Activated CD4-positive, alpha-beta T cell treated with anti-CD3 and anti-CD28 coated beads for 24 hours (primary cell): ENCODE measurements at places on chromosomes 2 and 18.
A peak's percentile ranks its signal among the peaks of the same experiment; 100 is the strongest.

- no peak for DNase-seq
Measured at GRCh38 chr2:189086250-189086649, 93.3 kb downstream of the COL5A2 start.

GRCh38 chr2:116719836-116720235, 1094.7 kb upstream of the DDX18 start:
- DNase-seq, result no peak

DNA sequence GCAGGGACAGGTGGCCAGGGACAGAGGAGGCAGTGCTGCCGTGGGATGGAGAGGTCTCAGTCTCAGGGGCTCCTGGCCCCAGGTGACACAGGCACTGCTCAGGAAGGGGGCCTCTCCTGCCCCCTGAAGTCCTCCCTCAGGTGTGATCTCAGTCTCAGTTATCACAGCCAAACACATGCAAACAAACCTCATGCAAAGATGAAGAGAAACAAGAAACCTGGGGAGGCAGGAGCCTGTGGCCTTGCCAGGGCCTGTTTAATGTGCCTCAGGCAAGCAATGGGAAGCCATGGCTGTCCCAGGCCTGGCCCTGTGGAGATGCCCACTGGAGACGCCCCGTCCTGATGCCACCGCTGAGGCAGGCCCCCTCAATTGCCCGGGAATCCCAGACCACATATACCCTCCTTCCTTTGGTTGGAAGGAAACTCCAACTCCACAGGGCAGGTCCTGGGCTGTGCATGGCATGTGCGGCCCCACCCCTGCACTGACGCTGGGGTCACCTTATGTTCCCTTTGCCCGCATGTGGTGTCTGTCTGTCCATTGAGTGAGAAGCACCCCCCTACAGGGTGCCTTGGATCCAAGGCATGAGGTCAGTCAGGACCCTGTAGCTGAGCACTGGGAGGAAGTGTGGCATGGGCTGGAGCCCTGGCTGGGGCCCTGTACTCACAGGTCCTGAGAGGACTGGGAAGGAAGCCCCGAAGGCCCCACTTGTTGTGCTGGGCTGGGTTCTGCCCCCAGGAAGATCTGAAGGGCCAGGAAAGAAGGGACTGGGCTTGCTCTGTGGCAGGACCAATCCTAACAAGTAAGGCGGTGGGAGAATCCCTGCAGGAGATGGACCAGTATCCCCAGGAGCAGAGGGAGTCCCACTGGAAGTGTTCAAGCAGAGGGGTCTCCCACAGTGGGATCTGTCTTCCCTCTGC, 68.8 kb upstream of the RAB6C start:
- no peak for DNase-seq

DNA sequence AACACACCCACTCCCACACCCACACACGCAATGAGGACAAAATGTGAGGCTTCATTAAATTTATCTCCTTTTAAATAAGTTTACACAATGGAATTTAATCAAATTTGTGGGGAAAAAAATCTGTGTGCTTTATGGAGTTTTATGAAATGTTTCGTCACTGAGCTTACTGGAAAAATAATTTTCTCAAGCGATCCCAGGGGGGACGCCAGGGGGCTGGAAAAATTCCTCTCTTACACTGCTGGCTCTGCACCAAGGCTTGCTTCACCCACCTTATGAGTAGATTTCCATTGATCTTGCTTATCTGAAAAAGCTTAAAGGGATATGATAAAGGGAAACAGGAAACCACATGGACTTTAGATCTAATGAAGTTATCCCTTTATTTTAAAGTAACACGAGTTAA, 95.5 kb downstream of the CABYR start:
- no peak for DNase-seq

- no peak for DNase-seq
Measured at GRCh38 chr2:217952409-217952808, 50.4 kb downstream of the TNS1 start.

DNA sequence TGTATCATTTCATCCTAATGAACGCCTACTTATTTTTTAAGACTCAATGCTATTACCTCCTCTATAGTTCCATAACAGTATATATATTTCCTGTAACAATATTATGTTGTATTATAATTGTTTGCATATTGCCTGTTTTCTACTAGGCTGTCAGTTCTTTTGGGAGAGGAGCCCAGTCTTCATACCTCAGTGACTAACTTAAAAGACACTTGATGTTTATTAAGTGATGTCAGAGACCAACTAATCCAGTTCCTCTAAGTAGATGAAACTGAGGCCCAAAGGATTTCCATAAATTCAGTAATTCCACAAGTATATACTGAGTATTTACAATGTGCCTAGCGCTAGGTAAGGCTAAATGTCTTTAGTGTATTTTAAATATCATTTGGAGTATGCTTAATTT, 48.9 kb upstream of the AAK1 start:
- no peak for DNase-seq

DNA sequence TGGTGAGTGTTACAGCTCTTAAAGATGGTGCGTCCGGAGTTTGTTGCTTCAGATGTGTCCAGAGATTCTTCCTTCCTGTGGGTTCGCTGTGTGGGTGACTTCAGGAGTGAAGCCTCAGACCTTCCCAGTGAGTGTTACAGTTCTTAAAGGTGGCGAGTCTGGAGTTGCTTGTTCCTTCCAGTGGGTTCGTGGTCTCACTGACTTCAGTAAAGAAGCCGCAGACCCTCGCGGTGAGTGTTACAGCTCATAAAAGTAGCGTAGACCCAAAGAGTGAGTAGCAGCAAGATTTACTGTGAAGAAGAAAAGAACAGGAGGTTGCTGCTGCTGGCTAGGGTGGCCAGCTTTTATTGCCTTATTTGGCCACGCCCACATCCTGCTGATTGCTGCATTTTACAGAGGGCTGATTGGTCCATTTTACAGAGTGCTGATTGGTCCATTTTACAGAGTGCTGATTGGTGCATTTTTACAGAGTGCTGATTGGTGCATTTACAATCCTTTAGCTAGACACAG, 34.0 kb upstream of the SPTBN1 start:
- DNase-seq, result peak; percentile 6

DNA sequence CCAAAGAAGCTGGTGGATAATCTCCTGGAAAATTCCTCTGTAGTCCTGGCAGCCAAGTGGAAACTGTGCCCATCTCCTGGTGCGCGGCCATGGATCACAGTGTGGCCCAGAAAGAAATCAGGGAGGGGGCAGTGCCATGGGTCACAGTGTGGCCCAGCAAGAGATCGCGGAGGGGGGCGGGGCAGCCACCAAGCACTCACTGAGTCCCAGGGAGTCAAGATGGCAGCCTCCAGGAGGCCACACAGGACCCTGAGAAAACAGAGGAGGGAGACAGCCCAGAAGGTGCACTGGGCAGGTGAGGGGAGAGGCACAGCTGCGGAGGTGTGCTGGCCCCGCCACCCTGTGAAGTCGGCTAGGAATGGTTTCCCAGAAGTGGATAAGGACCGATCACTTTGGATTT, 8.1 kb upstream of the ATP6V1B1 start:
- no peak for DNase-seq

DNA sequence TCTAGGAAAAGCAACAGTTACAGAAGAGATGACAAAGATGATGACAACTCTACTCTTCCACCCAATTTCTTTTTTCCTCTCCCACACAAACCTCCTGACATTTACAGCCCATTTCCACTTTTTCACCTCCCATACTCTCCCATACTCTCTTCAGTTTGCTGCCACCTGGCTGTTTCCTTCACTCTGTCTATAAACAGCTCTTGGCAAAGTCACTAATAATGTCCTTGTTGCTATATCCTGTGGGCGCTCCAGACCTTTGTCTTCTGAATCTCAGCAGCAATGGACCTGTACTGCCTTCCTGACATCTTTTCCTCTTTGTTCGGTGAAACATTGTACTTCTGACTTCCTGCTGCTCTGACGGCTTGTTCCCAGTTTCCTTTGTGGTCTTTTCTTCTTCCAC, 60.7 kb upstream of the CAVIN2 start:
- DNase-seq, result no peak

DNA sequence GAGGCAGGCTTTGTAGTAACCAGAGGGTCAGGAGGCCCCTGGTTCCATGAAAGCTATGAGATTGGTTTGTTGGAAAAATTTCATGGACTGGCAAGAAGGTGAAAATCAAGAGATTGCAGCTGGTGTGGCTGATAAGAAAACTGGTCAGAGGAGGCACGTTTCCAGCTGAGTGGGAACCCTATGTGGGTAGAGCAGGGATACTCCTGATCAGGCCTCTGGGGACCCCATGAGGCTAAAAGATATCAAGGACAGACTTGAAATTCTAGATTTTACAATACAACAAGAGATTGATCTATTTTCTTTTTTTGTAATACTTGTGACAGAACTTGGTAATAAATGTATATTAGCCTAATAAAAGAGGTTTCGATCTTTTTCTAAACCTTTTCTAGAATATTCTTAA, 1615.1 kb downstream of the DPP10 start:
- no peak for DNase-seq

- no peak for DNase-seq
Measured at GRCh38 chr18:34467058-34467457, 242.3 kb upstream of the NOL4 start.

- peak; percentile 28 for DNase-seq
Measured at GRCh38 chr2:233331536-233331935, 22.8 kb upstream of the DGKD start.

- no peak for DNase-seq
Measured at GRCh38 chr2:103293742-103294077, 531.9 kb downstream of the TMEM182 start.

DNA sequence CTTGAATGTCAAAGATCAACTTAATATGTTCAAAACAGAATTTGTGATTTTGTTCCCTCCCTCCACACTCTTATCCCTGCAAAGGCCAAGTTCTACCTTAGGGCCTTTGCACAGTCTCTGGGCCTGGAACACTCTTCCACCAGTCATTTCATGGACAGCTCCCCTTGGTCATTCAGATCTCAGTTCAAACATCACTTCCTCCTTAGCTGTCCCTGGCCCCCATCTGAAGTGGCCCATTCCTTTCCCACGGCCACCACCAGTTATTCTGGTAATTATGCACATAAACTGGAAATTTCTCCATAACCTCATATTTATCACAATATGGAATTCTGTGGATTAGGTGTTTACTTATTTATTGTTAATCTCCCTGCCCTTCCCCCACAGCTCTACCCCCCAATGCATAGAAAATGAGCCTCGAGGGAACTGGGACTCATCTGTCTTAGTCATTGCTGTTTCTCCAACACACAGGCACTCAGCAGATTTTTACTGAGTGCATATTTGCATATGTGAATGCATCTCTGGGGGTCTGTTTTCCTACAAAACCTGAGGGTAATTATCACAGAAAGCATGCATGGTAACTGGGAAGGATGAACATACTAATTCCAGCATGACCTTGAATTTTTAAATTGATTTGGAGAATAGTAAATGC, 35.5 kb upstream of the SPTBN1 start:
- DNase-seq, result no peak

GRCh38 chr2:29309090-29310029, 194.1 kb downstream of the CLIP4 start:
- DNase-seq, result peak; percentile 42

DNA sequence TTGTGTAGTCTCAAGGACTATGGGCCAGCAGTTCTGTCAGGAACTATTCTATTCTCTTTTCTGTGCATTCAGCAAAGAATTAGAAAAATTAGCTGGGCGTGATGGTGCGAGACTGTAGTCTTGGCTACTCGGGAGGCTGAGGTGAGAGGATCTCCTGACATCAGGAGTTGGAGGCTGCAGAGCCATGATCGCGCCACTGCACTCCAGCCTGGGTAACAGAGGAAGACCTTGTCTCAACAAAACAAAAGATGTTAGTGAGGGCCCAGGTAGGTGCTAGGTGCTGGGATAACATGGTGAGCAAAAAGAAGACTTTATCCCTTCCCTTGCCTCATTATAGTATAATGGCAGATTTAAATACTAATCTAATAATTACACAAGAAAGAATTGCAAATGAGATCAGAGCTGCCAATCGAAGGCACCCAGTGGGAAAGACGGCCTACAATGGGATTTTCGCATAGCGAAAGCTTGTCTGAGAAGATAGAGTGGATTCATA, 447 bp upstream of the MRPL19 start:
- no peak for DNase-seq

DNA sequence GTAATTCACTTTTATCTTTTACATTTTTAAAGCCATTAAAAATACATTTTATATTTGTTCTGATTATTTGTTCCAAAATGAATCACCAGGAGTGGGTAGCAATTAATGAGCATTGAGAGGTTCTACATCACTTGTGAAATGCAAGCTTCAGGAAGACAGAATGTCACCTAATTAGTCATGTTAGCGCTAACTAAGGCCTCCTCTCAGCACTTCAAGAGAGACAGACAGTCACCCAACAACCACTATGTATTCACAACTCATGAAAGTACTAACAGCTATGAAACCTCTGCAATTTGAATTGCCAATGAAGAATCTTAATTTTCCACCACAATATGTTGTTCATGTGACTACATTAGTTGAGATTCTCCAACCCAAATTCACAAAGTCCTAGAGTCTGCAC, 611.0 kb downstream of the KCNJ3 start:
- DNase-seq, result no peak

- no peak for DNase-seq
Measured at GRCh38 chr2:30649278-30649677, 158.0 kb downstream of the CAPN13 start.

- DNase-seq, result no peak
Measured at GRCh38 chr2:28855977-28856376, 14.1 kb downstream of the TRMT61B start.

DNA sequence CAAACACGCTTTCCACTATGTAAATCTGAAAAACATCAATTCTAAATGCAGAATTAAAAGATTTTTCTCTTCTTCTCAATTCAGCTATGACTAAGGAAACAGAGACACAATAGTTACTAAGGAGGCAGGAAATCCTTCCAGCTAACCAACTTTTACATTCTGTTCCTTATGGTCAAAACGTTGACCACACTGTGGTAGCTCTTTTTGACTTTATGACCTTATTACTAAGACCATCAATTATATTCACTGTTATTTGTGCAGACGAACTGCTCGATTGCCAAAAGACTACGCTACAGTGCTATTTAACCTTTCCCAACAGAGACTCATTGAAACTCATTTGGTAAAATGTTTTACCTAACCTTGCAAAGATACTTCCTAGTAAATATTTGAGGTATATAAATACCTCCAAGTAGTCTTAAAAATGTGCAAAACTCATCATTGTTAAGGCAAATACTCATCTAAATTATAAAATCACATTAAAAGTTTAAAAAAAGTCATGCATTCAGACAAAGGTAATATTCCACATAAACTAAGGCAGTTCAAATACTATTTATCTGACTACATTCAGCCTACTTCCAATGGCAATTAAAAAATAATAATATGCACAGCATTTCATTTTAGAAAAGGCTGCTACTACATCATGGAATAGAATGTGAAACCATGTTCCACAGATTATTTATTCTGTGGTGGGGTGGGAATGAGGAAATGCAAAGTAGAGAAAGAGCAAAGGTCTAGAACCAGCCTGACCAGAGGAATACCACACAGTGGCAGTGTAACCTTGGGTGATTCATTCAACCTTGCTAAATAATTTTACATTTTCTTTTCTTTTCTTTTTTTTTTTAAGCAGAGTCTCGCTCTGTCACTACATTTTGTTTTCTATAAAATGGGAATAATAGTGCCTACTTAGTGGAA, 139.9 kb downstream of the THADA start:
- no peak for DNase-seq

- no peak for DNase-seq
Measured at GRCh38 chr2:26422947-26423629, 21.4 kb downstream of the DRC1 start.
